Frontal cortex (tissue), 4 donors: ENCODE measurements at places on chromosomes 11 and 22. TPM values are rescaled to one million over a fixed set of nuclear protein-coding genes. Genes with fewer than 3 reads are reported as not detected.

DNA sequence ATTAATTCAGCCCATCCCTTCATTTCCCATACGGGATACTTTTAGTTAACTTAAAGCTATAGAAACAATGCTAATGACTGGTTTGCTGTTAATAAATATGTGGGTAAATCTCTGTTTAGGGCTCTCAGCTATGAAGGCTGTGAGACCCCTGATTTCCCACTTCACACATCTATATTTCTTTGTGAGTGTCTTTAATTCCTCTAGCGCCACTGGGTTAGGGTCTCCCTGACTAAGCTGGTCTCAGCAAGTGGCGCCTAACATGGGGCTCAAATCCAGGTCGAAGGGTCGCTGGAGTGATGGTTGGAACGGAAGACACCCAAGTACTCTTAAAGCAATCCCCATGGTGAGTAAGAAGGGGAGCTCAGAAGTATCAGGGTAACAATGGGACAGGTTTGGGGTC lies 14.4 kb upstream of the OOSP1 start:
- DNase-seq: no peak

DNA sequence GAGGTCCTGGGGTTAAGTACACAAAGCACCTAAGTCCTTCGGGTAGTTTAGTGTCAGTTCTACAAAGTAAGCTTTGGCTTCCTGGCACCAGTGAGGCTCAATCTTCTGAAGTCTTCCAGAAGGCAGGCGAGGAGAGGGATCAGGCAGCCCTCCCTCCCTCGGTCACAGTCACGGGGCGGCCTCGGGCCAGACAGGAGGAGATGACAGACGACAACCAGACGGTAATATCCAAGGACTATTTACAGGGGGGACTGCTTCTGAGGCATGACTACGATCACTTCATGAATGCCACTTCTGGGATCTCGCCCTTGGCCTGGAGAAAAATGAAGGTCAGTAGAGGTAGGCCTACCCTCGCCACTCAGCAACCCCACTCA lies 383 bp upstream of the TMEM223 start:
- no peak for DNase-seq

Gene SMIM35
- not detected for total RNA-seq

- no peak for DNase-seq
Observed at GRCh38 chr11:110308071-110308470, 11.7 kb upstream of the RDX start.

DNA sequence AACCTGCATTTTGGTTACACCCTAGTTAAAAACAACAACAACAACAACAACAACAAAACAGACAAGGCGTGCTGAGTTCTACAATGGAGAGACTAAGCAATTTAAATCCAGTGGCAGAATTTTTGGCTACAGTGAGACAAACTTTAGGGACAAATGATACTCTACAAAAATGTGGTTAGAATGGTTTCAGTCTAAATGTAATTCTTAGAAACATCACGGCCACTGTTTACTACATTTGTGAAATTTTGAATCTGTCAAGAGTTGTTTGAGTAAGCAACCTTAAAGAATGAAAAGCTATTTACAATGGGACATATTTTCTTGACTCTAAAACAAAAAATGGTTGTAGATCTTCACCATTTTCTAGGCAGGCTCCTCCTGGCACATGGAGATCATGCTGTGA lies 259.4 kb downstream of the SWAP70 start:
- DNase-seq: no peak

Gene TEX12
- not detected for total RNA-seq
